ENCODE measurements at places on chromosomes 4 and X.

- no peak for DNase-seq
These were observed 1.0 kb downstream of the IDUA start for GRCh38 chr4:987624-988513.

GRCh38 chrX:128699716-128700285 is 647.6 kb upstream of the ACTRT1 start:
- DNase-seq = no peak

DNA sequence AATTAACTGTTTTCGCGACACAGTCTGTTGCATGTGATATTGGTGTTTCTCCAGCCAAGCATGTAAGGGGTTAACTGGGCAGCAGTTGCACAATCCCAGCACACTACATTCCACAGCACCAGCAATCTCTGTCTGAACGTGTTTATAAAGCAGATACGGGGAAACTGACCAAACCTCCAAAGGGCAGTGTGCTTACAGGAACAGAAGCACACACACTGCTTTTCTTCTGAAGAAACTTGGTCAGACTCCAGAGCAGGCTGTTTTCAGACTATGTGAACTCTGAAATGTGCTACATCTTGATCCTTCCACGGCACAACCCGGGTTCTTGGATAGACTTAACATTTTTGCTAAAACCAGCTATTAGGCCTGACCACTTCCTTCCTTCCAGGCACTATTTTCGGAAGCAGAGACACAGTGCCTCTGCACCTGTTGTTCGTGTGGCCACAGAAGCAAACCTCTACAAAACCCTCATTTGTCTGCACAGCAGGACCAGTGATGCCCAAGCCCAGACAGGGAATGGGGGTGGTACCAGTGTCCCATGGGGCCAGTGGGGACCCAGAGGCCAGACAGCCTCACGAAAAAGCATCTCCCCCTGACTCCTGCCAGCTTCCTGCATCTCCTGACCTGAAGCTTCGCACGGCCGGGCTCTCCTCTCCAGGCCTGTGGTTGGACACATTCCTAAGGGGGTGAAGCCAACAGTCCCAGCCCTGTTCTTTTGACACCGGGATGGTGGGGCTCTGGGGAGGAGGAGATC is 90.1 kb downstream of the IRF2 start:
- DNase-seq = no peak

GRCh38 chrX:48835524-48836329 is at the start of gene PCSK1N:
Gene PCSK1N (minus strand): TSS chrX:48835610. CDS start chrX:48835532, 78 bp downstream.
- no peak for DNase-seq

GRCh38 chr4:110878413-110878812 is 255.5 kb upstream of the PITX2 start:
- no peak for DNase-seq

DNA sequence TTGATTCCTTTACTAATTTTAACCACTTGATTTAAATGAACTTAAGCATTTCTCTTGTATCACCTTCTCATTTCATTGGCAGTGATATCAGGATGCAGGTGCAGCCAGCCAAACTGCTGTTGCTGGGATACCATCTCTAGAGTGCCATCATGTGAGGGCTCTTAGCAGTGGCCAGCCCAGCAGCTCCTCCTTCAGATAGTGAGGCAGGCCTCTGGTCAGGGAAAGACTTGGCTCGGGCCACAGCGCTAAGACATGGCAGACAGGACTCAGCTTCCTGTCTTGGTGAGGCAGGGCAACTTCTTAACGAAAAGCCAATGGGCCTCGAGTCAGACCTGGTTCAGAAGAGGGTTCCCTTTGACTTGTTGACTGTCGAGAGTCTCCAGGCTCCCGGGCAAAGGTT is 50.0 kb downstream of the NOP14 start:
- DNase-seq = no peak

- no peak for DNase-seq
These were observed 65.3 kb downstream of the NYX start for GRCh38 chrX:41512394-41512793.

DNA sequence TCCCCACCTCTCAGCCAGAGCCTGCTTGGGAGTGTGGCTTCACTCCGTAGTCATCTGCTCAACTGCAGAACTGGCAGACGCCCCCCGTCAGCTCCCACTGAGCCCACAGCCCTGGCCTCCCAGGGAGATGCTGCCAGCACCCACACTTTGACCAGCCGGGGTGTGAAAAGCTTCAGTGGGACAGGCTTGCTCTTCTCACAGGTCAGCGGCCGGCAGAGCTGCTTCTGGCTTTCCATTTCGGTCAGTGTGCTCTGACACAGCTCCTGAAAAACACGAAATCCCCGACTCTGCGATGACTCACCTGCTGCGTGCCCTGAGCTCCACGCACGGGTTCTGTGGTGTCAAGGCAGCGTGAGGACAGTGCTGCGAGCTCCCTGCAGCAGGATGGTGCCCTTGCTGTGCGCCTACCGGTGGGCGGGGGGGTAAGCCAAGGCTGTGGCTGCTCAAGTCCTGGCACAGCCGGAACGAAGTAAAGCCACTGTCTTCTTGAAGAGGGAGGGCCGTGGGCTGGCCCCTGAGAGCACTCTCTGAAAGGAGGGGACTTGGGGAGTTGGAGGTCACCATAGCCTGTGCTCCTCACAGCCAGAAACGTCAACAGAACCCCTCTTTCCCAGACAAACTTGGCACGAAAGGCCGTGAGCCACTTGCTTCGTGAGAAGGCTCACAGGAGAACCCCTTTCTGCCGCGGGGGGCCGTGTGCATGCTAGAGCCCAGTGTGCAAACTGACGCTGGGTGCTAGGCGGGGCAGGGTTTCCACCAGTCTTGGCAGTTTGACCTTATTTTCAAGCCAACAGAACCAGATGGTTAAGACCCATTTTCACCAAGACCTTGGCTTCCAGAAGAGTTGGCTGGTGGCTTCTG is 23.6 kb downstream of the NOP14 start:
- no peak for DNase-seq

DNA sequence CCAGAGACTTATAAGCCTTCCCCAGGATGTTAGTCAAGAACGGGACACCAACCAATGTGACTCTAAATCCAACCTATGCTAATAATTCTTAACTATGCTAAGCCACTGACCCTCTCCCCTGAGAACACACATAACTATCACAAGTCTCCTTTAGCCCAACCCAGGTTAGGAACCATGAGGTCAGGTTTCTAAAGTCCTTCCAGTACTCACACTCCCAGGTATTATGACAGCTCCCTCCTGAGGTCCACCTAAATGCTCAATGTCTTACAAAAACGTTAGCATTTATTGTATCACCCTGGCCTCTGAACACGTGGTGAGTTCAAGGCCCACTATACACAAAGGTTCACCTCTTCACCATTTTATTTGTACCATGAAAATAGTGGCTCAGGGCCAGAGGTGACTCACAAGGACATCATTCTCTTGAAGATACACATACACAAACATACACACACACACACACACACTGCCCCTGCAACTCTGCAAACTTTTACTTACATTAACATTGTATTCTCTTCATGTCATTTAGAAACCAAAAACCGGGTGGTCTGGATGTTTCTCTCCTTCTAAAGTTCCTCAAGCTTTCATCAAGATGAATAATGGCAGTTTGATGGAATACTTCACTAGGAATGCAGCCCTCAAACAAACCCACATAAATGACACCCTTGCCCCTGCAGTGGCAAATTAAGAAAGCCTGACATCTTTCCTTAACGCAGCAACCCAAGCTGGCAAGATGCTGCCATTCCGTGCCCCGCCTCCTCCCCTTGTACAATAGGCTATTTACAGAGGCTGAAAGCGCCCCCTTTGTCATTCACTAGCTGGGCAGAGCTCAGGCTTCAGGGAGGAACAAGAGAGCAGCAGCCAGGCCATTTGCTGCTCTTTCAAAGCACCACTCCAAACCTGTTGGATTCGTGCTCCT is 17.7 kb downstream of the ACSL1 start:
- DNase-seq = peak; percentile 47

- no peak for DNase-seq
These were observed 45.0 kb downstream of the PSAPL1 start for GRCh38 chr4:7389719-7390118.

All from iPS DF 19.7 (cell line).